ENCODE measurements at places on chromosomes 6 and 20.

DNA sequence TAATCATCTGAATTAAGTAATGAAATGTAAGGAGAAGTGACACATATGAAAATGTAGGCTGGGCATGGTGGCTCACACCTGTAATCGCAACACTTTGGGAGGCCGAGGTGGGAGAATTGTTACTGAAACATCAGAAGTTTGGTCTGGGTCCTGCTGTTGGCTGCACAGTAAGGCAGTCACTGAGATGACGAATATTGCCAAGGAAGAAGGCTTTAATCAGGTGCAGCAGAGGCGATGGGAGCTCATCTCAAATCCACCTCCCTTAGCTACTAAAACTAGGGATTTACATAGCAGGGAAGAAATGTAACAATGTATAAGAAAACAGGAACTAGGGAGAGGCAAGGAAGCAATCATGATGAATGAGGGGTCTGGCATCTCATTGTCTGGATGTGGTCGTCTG, 50.1 kb downstream of the RBM24 start:
- no peak for DNase-seq

DNA sequence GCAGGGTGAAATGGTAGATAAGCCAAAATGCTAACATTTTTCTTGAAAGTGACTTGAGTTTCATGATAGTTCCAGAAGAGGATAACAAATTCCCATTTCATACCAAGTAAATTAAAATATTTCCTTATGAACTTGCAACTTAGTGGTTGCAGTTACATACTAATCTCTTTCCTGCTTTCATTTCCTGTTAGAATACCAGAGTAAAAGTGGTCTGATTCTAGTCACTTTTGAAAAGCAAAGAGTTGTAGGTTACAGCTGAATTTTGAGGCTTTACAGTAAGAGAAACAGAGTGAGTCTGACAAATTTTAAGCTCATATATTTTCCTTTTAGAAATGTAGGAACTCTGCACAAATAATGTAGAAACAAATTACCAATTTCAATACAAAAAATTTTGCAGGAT, 117.4 kb downstream of the ZFAND3 start:
- DNase-seq: no peak

GRCh38 chr6:127341471-127342202, 1.8 kb downstream of the ECHDC1 start:
- DNase-seq: no peak

GRCh38 chr6:119628691-119629594, 279.4 kb upstream of the MAN1A1 start:
- DNase-seq: no peak

- no peak for DNase-seq
Measured at GRCh38 chr20:23583526-23583925, 15.2 kb upstream of the CST9L start.

GRCh38 chr6:710601-711571, 17.9 kb upstream of the EXOC2 start:
- DNase-seq: peak; percentile 79

- no peak for DNase-seq
Measured at GRCh38 chr6:2911171-2911570, 8.1 kb upstream of the SERPINB9 start.

GRCh38 chr6:11214901-11215300, 17.6 kb downstream of the NEDD9 start:
- no peak for DNase-seq

DNA sequence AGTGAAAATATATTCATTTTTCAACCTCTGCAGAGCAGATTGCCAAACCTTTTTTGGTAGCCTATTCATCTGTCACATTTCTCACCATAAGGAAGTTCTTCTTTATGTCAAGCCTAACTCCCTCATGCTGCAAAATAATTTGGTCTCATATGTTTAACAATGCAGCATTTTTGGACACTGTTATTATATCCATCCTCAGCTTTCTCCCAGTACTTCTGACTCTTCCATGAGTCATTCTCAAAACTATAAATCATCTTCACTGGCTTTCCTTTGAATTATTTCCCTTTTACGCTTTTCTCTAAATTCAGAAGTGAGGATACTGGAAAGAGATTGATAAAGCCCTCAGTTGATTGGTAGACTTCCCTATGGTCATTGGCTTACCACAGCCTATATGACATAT, 192.2 kb downstream of the TPBG start:
- no peak for DNase-seq

DNA sequence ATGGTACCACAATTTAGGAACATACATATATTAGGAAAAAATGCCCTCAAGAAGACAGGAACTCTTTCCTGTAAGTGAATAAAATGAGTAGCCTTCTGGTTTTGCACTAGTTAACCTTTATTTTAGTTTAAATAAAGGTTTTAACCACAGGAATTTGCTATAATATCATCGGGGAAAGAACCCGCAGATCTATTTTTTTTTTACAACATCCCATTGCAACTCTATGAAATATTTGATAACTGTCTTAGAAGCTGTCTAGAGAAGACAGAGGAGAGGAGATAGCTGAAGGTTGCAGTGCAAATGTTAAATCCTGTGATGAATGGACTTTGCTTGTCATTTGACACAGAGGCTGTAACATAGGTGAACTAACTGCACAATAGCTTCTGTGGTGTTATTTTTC, 69.5 kb downstream of the TINAG start:
- no peak for DNase-seq

GRCh38 chr6:99143108-99143861, 195.5 kb upstream of the FBXL4 start:
- DNase-seq: no peak

Data from coronary artery (tissue), 2 donors.